NCI-H146 (cell line): ENCODE measurements at places on chromosomes 5 and 9.
A peak's percentile ranks its signal among the peaks of the same experiment; 100 is the strongest.

DNA sequence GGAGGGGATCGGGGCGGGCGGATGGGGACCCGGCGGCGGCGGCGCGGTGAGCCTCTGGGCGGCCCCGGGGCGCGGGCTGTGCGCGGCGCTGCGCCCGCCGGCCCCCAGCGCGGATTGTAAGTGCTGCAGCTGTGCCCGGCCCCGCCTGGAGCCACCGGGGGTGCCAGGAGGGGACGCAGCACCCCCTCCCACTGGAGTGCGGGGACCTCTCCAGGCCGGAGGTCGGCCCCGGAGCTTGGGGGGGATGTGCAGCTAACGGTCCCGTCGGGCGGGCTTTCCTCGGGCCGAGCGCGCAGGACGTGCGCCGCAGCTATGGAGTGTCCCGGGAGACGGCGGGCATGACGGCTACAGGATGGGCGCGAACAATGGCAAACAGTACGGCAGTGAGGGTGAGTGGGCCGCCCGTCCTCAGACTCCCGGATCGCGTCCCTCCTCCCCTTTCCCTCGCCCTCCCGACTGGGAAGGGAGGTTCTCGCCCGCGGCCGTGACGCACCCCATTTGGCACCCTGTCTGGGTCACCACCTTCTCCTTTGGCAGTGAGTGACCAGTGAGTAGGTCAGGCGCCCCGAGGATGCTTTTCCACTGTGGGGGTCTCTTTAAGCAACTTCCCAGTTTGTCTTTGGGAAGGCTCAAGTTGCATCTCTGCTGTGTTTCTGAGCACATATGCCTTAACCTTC is 483 bp downstream of the FBXL7 start:
- no peak for DNase-seq

DNA sequence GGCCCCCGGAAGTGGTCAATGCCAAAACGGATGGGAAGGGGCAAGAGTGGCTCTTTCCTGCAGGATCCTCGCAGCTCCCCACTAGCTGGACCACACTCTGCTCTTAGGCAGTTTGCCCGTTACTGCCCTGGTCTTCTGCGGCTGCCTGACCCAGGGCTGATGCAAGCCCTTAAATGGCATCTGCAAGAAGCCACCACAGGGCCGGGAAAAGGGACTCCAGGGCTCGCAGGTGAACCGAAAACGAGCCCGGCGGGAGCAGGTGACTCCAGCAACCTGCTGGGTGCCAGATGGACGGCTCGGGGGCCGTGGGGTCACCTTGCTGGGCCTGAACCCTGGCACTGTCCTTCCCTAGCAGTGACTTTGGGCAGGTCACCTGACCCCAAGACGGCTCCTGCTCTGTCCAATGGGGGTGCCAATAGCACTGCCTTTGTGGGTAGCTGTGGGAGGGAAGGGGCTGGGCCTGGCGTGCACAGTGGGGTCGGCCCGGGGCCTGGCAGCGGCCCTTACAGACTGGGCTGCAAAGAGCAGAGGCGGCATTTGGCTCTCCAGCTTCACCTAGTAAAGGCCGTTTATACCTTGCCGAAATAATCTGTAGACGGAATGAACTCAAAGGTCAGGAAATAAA is 1.3 kb downstream of the TMEM250 start:
- peak; percentile 40 for DNase-seq

- no peak for DNase-seq
Observed at GRCh38 chr9:138043411-138044345, 166.1 kb downstream of the CACNA1B start.

- no peak for DNase-seq
Observed at GRCh38 chr9:127520941-127521918, 69.9 kb downstream of the LRSAM1 start.

- peak; percentile 71 for DNase-seq
Observed at GRCh38 chr5:80184235-80185023, 71.4 kb downstream of the SERINC5 start.

DNA sequence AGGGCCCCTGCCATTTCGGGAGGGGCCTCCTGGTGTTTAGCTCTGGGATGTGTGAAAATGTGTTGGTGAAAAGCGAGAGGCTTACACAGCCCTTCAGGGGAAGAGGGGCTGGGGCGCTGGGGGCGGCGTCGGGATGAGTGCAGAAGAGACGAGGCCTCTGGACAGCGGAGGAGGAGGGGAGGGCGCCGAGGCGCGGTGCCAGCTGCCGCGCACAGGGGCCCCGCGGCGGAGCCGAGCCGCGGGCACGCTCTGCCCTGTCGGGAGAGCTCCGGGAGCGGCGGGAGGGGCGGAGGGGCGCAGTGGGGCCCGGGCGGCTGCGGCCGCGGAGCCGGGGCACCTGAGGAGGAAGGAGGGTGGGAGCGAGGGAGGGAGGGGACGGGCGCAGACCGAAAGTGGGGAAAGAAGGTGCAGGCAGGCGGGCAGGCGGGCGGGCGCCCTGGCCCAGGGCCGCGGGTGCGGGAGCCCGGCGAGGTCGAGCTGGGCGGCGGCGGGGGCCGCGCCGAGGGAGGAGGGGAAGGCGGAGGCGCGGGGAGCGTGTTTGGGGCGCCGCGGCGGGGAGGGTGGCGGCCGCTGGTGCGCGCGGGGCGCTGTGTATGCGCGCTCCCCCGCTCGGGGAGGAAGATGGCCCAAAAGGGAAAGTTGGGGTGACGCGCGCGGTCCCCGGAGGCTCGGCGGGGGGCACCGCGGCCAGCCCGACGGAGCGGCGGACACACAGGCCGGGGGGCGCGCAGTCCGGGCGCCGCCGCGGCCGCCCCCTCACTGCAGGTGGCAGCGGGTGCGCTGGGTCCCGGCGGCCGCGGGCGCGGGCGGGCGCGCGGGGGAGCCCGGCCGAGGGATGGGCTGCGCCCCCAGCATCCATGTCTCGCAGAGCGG is at the start of gene PDE8B:
Gene PDE8B, plus strand, starts transcription at position 590 of the 873 bp plus-strand sequence. Its CDS starts 246 bp downstream, at position 836.
- DNase-seq = peak; percentile 29

- DNase-seq = no peak
Observed at GRCh38 chr5:5301176-5301575, 121.3 kb upstream of the ICE1 start.

- no peak for DNase-seq
Observed at GRCh38 chr5:126043688-126044087, 379.5 kb upstream of the GRAMD2B start.

DNA sequence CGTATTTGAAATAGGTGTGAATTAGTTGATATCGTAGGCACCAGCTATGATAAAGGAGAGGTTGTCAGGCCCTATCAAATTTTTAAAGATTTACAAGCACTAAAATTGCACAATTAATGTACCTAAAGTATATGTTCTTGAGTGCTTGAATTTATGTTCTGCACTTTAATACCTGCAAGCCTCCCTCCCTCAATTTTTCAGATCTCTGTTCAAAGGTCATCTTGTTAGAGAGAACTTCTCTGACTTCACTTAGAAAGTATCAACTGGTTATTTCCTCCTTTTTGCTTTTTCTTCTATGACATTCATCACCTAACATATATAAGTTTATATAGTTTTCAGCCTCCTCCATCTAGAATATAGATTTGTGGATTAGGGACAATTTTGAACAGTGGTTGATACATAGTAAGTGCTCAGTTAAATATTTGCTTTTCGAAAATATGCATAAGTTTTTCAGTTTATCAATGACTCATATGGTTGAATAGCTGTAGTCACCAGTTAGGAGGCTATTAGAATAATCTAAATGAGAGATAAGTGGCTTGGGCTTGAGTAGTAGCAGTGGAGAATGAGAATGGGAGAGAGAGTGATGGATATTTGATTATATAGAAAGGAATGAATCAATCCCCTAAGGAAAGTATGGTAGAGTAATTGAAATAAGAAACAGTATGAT is 37.3 kb downstream of the LOX start:
- DNase-seq = no peak

DNA sequence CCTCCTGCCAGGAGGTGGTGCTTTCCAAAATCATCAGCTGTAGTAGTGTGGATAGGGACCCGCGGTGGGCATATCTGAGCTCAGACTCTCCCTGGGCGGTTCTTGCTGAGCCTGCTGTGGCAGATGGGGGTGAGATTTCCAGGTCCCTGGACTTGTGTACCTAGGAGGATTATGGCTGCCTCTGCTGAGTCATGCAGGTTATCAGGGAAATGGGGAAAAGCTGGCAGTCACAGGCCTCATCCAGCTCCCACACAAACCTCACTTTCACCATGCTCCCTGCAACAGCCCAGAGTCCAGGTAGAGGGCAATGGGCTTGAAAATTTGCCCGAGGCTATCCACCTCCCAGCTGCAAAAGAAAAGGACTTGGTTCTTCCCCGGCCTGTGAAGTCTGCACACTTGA is 23.4 kb upstream of the MAMDC2 start:
- DNase-seq = no peak
